ENCODE measurements at places on chromosomes 4 and X.

GRCh38 chr4:52853351-52853750 is 8.8 kb upstream of the RASL11B start:
- DNase-seq, result no peak

DNA sequence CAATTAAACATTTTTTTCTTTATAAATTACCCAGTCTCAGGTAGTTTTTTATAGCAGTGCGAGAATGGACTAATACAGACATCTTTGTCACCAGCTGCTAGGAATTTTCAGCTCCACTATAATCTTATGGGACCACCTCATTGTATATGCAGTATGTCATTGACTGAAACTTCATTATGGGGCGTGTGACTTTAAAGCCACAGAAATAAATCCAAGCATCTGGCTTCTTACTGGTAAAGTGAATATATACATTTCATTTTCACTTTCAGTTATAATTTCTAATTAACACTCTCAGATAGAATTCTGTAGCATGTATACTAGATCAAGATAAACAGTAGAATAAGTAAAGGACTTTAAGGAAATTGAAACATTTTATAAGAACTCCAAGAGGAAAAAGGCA is 21.9 kb downstream of the IL15 start:
- DNase-seq, result no peak

GRCh38 chr4:103150677-103151076 is 47.5 kb downstream of the CENPE start:
- no peak for DNase-seq

DNA sequence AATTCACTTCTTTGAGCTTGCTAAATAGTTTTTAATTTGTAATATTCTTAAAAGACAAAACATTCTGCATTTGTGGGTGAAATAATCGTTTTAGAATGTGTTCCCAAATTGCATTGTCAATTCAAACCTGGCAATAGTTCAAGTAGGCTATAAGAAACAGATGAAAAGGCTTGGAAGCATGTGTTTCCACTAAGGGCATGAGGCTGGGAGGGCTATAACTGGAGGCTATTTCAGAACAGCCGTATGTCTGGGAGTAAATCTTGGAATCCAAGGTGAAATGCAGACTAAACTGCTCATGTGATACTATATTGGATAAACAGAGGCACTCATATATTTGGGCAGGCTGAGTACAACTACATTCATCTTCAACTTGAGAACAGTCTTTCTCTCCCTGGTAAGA is 117.4 kb upstream of the GRPR start:
- DNase-seq, result no peak

- no peak for DNase-seq
Observed at GRCh38 chr4:147370473-147370872, 110.4 kb upstream of the EDNRA start.

GRCh38 chrX:83759872-83760271 is 101.1 kb upstream of the CYLC1 start:
- DNase-seq, result no peak

DNA sequence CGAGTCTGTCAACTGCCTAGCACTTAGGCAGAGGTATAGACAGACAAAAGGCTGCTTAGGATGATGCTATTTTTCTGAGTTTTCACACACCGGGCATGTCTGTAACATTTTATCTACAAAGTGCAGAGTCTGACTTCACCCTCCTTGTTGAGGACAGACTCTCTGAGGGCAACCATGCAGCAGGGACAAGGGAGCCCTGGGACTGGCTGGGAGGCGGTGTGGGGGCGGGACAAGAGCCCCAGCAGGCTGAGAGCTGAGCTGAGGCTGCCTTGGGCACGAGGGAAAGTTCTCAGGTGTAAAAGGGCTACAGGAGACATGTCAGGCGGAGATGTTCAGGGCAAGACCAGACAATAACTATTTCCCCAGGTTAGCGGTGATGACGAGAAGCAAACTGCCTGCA is 81.6 kb downstream of the GATB start:
- DNase-seq, result no peak

- no peak for DNase-seq
Observed at GRCh38 chr4:183099537-183100297, 660 bp downstream of the WWC2 start.

Data from colonic mucosa (tissue), 4 donors.